Progenitor cell of endocrine pancreas (in vitro differentiated cells): ENCODE measurements at places on chromosomes 4 and X. TPM values are rescaled to one million over a fixed set of nuclear protein-coding genes. Genes with fewer than 3 reads are reported as not detected.

DNA sequence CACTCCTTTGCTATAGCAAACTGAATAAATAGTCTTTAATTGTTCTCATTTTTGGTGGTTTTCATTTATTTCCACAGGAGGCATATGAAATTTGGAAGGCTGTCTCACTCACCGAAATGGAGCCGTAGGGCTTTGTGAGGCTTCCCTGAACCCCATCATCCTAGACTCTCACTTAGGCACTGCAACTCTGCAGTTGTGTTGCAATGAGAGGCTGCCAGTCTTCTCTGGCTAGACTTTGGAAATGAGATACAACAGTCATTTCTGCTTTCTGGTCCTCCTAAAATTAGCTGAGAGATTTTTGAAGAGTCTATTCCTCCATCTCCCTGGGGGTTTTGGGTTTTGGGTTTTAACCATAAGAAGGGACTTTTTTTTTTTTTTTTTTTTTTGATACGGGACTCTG lies 146.5 kb downstream of the SH3BGRL start:
- H3K27me3 ChIP-seq = no peaks in the 10 kb centered on the region
- no peaks in the 10 kb centered on the region for H3K4me1 ChIP-seq
- no peak overlapping the region for H3K27ac ChIP-seq
- no peak for DNase-seq

- no peaks in the 10 kb centered on the region for H3K27me3 ChIP-seq
- no peak overlapping the region for H3K4me3 ChIP-seq
- H3K36me3 ChIP-seq = no peaks in the 10 kb centered on the region
- no peak overlapping the region for H3K27ac ChIP-seq
Measured at GRCh38 chr4:105527081-105527480, 25.3 kb upstream of the ARHGEF38 start.

DNA sequence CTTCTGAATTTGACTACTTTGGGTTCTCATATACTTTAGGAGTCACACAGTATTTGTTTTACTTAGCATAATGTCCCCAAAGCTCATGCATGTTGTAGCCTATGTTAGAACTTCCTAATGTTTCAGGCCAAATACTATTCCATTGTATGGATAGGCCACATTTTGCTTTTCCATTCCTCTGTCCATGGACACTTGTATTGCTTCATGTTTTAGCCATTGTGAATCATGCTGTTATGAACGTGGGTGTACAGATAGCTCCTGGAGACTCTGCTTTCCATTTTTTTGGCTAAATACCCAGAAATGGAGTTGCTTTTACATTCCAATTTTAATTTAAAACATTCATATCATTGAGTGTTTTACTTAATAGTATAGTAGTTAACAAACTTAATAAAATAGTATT lies 54.5 kb downstream of the HTT start:
- no peak overlapping the region for H3K4me3 ChIP-seq
- peaks cover 40% of the 10 kb centered on the region for H3K36me3 ChIP-seq
- DNase-seq = no peak
- H3K27ac ChIP-seq = no peak overlapping the region
- H3K4me1 ChIP-seq = peaks cover 3% of the 10 kb centered on the region
- H3K27me3 ChIP-seq = no peaks in the 10 kb centered on the region

- H3K36me3 ChIP-seq = no peaks in the 10 kb centered on the region
- no peaks in the 10 kb centered on the region for H3K4me1 ChIP-seq
- no peak overlapping the region for H3K4me3 ChIP-seq
- DNase-seq = no peak
- H3K27ac ChIP-seq = no peak overlapping the region
Measured at GRCh38 chr4:155629183-155629825, 37.3 kb upstream of the GUCY1A1 start.

- H3K4me1 ChIP-seq = peaks cover 17% of the 10 kb centered on the region
- no peak overlapping the region for H3K27ac ChIP-seq
- peaks cover 37% of the 10 kb centered on the region for H3K36me3 ChIP-seq
Measured at GRCh38 chr4:102871772-102872171, 3.0 kb downstream of the CISD2 start.

- no peaks in the 10 kb centered on the region for H3K27me3 ChIP-seq
- no peak overlapping the region for H3K27ac ChIP-seq
- H3K4me3 ChIP-seq = no peak overlapping the region
- H3K36me3 ChIP-seq = peaks cover 1% of the 10 kb centered on the region
Measured at GRCh38 chrX:68754406-68754805, 74.4 kb upstream of the EFNB1 start.

- H3K36me3 ChIP-seq = no peaks in the 10 kb centered on the region
- no peak overlapping the region for H3K27ac ChIP-seq
- H3K4me3 ChIP-seq = no peak overlapping the region
- no peaks in the 10 kb centered on the region for H3K27me3 ChIP-seq
Measured at GRCh38 chr4:11471618-11472017, 42.9 kb upstream of the HS3ST1 start.

- no peaks in the 10 kb centered on the region for H3K36me3 ChIP-seq
- no peak overlapping the region for H3K27ac ChIP-seq
- H3K27me3 ChIP-seq = no peaks in the 10 kb centered on the region
- no peak overlapping the region for H3K4me3 ChIP-seq
Measured at GRCh38 chr4:10061650-10062415, 40.5 kb upstream of the SLC2A9 start.

- no peak overlapping the region for H3K27ac ChIP-seq
- DNase-seq = no peak
- H3K27me3 ChIP-seq = no peaks in the 10 kb centered on the region
Measured at GRCh38 chrX:24465532-24465865, 413 bp downstream of the PDK3 start.

The SSX4 gene
- total RNA-seq = not detected in 2 replicates

The MAGEA2 gene
- 0.22 TPM in 1 of 2 replicates, not detected in the other for total RNA-seq

The GYPE gene
- not detected in 2 replicates for total RNA-seq

The RASL11B gene
- 9.3 and 9.7 TPM in 2 replicates for total RNA-seq

The RXFP1 gene
- not detected in 2 replicates for total RNA-seq

The FOXO4 gene
- 35.1 and 41.0 TPM in 2 replicates for total RNA-seq

The SLC26A1 gene
- total RNA-seq = 2.6 and 3.3 TPM in 2 replicates
